ENCODE measurements at places on chromosomes 2 and 18.

- peak; percentile 12 for DNase-seq
Observed at GRCh38 chr2:142165790-142166189, 35.0 kb upstream of the LRP1B start.

DNA sequence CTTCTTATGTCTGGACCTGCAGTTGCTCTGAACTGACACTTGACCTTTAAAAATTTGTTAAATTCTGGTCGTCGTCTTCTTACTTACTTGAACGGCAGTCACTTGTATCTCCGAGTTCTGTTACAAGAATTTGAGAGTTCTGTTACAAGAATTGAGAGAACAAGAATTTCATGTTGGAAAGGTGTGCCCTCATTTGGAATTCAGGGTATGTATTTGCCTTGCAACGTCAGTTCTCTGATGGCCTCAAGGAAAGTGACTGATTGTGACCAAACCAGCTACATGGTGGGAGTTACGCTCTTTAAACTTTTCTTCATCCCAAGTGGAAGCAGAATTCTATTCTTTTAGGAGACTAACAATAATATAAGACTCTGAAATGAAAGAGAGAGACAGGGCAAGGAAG is 320.0 kb upstream of the TRIB2 start:
- DNase-seq: no peak

DNA sequence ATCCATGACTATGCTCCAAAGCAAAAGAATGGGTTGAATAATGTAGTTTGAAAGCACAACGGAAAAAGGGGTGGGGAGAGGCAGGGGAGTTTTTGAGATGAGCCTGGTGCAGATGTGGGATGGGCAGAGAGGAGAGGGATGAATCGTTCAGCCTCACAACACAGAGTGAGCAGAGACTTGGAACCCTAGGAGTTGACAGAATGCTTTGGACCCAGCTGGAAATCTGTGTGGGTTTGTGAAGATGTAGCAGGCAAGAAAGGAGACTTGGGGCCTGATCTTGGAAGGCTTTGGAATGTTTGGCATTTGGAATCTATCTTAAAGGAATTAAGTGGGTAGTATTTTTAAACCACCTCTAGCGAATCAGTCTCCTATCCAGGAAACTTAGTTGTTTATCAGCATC is 66.0 kb upstream of the KCTD1 start:
- DNase-seq: no peak

DNA sequence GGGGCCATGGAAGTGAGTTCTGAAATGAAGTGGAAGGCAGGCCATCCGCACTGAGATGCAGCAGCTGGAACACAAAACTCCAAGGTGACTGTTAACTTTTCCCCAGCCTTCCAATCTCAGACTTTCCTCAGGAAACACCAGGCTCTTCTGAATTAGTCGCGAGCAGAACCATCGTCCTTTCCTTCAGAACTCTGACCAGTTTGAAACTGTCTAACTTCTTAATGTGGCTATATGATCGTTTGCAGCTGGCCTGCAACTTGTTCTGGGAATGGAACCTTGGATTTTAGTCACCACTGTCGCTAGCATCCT is 620 bp upstream of the RPL37A start:
- DNase-seq: no peak

GRCh38 chr2:119208791-119209203 is 14.8 kb upstream of the STEAP3 start:
- no peak for DNase-seq

DNA sequence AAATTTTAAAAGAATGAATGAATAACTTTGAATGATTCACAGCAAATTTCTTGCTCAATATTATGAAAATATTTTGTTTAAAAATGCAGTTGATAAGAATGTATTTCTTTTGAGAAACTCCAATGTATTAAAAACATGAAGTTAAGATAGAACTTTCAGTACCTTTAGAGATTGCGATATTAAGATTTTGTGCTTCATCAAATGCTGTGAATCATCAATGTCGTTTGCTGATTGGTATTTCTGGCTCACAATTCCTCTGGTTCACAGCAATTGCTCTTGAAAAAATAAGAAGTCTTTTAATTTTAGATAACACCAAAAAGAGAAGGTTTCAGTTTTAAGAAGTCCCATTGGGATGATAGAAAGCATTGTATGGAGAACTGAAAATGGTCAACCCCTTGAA is 228.7 kb downstream of the IKZF2 start:
- no peak for DNase-seq

GRCh38 chr2:214865400-214865799 is 55.9 kb upstream of the BARD1 start:
- DNase-seq: no peak

DNA sequence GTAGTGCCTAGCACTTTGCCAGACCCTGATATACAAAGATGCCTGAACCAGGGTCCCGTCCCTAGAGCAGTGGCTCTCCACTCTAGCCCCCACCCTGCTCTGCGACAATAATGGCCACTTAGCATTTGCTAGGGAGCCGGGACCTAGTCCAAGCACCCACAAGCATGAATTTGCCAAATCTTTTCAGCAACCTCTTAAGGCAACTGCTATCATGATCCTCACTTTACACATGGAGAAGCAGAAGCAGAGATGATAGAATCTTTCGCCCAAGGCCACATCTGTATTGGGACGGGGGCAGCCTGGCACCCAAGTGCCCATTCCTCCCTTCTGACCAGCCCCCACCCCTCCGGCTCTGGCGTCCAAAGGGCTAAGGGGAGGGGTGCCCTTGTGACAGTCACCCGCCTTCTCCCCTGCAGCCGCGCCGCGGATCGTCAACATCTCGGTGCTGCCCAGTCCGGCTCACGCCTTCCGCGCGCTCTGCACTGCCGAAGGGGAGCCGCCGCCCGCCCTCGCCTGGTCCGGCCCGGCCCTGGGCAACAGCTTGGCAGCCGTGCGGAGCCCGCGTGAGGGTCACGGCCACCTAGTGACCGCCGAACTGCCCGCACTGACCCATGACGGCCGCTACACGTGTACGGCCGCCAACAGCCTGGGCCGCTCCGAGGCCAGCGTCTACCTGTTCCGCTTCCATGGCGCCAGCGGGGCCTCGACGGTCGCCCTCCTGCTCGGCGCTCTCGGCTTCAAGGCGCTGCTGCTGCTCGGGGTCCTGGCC is 13.0 kb downstream of the SIGLEC15 start:
- no peak for DNase-seq

- DNase-seq: no peak
Observed at GRCh38 chr2:238724728-238725127, 123.2 kb upstream of the TWIST2 start.

DNA sequence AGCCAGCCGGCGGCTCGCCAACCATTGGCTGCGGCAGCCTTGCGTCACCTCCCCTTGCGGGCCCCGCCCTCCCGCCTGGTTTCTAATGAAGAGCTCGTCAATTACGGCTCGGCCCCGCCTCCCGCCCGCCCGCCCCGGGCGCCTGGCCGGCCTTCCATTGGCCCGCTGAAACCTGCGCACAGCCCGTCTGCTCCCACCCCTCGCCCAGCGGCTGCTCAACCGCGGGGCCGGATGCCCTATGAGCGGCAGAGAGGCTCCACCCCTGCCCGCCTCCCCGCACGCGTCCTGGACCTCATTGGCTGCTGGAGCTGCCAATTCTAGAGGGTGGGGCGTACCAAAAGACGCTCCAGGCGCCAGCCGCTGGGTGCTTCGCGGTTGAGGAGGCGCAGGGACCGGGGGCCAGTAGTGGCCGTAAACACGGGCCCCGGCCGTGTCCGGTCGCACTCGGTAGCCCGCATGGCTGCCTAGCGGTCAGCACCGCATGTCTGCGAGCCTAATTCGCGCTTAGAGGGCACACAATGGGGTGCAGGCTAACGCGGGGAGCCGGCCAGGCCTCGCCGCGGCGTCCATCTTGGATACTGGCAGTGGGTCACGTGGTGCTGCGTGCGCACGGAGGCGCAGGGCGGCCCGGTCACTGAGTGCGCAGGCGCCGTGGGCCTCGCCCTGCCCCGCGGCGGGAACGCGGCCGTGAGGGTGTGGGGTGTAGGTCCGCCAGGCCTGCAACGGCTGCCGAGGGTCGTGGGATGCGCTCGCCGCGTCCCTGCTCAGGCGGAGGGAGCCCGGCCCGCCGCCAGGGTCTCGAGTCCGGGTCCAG is 454 bp upstream of the HDAC4 start:
- peak; percentile 98 for DNase-seq

- DNase-seq: no peak
Observed at GRCh38 chr2:117774716-117775115, 39.8 kb upstream of the DDX18 start.

DNA sequence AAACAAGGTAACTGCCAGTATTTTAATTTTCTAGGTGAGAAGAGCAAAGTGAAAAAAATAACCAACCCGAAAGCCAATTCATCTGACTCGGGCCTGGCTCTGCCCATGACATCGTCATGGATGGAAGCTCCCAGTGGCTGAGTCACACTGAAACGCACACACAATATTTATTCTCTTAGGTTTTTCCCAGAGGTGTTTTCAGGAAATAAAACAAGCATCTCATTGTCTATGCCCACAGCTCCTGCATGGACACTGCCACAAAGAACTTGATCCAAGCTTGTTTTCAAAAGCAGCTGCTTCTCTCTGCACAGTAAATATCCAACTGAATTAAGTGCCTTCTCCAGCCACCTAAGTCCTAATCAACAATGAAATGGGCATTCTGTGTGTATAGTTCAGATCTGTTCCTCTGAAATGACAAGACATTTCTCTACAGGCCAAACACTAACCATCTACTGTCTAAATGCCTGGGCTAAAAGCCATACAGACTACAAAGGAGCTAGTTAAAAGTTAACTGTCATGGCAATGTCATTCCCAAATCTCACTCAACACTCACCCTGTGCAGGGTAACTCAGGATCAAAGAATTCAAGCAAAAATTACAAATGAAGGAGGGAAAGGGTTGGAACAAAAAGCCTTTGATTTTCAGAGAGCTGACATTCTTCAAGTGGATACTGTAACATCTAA is 62.9 kb downstream of the RPL31 start:
- no peak for DNase-seq

GRCh38 chr2:70795164-70795995 is 4.9 kb upstream of the FIGLA start:
- no peak for DNase-seq

DNA sequence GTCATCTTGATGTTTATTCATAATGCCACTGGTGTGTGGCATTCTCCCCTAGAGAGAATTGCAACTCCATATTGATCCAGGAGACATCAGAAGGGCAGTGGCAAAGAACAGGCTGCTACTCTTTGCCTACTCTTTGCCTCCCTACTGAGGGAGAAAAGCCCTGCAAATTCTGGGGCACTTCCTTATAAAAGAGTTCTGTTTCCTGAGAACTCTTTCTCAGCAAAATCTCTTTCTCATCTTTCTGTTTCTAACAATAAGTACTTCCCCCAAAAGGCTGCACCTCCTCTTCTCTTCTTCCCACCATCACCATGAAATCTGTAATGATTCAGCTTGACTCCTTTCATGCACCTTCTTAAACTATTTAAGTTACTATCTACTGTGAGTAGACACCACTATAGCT is 270.3 kb downstream of the MREG start:
- DNase-seq: peak; percentile 35

DNA sequence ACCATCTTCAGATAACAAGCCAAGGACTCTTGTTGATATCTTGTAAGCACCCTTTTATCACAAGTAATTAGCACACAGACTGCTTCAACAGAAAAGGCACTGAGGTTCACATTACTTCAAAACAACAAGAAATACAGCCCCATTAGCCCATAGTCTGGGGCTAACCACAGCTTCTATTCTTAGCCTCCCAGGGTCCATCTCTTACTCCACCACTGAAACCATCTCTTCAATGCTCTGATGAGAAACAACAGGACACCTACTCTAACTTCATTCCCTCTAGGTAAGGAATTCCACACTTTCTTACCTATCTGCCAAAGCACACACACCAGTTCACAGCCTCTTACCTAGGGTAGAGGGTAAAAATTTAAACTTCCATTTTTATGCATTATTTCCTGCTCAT is 26.4 kb upstream of the CYTIP start:
- no peak for DNase-seq

GRCh38 chr2:5121642-5122041 is 570.5 kb upstream of the SOX11 start:
- DNase-seq: no peak

- DNase-seq: peak; percentile 33
Observed at GRCh38 chr18:62717169-62717924, 2.0 kb downstream of the PHLPP1 start.

DNA sequence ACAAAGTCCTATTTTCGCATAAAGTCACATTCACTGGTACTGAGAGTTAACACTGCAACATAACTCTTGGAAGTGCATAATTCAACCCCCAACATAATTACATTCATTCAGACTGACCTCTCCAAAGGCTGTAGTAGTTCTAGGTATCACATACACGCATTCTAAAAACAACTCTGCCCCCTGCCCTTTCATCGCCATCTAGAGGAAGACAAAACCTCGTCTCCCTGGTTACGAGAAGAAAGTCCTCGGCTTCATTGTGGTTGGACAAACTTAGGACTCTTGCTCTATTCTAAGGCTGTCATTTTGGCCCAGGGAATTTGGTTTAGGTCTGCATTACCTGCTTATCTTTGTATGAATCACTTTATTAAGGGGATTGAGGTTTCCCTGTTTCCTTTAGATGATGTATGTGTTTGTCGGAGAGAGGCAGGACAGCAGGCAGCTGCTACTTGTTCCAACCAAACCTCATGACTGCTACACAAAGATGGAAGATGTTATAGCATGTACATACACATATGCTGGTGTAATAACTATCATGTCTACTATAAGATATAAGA is 215.4 kb upstream of the NRXN1 start:
- DNase-seq: no peak

DNA sequence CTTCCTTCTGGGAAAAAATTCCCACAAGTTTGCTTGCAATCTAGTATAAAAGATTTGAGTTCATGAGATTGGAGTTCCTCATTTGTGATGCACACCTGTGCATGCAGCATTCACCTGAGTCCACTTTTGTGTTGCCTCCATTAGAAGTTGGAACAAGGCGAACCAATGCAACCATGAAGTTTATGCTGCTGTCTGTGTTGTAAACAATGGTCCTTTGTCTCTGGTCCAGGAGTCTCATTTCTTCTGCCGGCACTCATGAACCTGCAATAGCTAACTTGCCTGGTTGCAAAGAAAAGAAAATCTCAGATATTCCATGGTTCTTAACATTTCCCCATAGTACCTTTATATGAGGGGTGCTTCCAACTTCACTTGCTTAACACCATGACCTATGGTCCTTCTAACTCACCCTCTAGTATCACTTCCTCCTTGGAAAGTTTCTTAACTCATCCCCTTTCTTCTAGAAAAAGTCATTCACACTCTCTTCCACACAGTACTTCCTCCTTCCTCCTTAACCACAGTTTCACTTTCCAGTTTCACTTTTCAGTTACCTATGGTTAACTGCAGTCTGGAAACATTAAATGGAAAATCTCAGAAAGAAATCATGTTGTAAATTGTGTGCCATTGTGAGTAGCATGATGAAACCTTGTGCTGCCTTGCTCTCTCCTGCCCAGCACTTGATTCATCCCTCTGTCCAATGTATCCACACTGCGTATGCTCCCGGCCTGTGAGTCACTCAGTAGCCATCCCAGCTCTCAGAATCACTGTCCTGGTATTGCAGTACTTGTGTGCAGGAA is 128.8 kb upstream of the TRIB2 start:
- peak; percentile 96 for DNase-seq

- no peak for DNase-seq
Observed at GRCh38 chr18:79216176-79216575, 147.0 kb downstream of the ATP9B start.
